ENCODE measurements at places on chromosomes 7 and 10.

DNA sequence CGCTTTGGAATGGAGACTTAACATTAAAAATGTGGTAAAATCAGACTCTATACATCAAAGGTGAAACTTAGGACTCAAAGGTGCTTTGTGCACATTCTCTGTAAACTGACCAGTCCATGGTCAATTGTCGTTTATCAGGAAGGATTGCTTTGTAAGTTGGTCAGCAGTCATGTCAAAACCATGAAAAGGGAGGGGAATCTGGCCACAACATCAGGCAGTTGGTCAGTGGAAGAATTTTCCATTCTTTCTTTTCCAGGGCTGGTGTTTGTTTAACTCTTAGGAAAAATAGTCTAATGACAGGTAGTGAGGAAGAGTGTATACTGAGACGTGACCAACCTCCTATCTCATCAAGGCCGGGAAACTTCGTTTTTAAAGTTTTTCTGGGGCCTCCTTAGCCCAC, 226.5 kb downstream of the ADK start:
- DNase-seq = no peak

DNA sequence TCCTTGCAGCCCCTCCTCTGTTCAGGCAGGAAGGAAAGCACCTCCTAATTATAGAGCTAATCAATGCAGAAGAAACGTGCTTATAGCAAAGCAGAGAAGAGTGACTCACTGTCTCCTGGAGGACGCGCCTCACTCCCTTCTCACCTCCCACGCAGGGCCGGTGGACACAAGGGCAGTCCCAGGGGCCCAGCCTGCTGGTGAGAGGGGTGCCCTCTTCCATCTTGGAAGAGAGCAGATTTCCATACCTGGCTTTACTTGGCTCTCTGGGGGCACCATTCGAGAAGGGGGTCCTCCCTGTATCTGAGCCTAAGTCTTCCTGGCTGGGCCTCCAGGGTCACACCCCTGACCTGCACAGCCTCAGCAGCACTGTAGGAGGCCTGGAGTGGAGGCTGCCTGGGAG, 55.8 kb downstream of the RASGEF1A start:
- DNase-seq = no peak

- DNase-seq = no peak
Measured at GRCh38 chr7:26046150-26046549, 105.8 kb upstream of the NFE2L3 start.

- DNase-seq = no peak
Measured at GRCh38 chr10:101777619-101778145, 1.8 kb upstream of the FGF8 start.

- no peak for DNase-seq
Measured at GRCh38 chr7:471191-471865, 48.3 kb downstream of the PDGFA start.

DNA sequence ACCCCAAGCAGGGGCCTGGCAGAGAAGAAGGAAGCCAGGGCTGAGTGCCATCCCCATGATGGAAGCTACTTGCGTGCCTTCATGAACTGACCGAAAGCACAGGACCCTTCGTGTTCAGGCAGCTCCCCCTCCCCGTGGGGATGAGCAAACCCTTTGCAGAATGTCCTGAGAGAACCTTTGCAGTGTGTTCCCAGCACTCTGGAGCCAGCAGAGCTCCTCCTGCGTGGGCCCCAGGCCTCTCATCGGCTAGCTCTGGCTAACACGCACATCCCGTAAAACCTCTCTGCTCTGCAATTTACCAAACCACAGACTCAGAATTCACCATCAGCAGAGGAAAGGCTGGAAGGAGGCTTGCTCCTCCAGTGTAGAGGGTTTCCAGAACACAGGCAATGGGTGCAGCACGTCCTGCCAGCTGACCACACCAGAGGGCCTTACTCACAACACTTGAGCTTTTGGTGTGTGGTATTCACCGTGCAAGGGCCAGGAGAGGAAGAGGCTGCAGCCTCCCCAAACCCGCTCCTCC, 3.1 kb downstream of the SH3PXD2A start:
- DNase-seq = no peak

- DNase-seq = no peak
Measured at GRCh38 chr10:54484186-54484585, 316.8 kb downstream of the PCDH15 start.

GRCh38 chr7:117069379-117069778, 116.1 kb downstream of the ST7 start:
- DNase-seq = no peak

GRCh38 chr10:33333260-33334101, 986 bp downstream of the NRP1 start:
- peak; percentile 32 for DNase-seq

DNA sequence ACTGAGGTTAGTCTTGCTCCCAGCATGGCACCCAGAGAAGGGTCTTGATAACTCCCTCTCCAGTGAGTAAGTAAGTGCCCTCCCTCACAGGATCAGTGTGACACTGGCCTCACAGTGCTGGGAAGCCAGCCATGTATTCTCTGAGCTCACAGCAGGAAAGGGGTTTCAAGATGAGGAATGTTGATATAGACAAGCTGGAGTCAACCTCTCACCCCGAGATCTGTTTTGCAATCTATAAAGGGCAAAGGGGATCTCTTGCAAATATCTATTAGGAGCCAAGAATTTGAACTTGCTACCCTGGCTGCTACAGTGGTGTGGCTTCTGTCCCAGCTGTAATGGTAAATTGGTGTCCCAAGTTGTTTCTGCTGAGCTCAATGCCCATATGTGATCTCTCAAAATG, 70.2 kb upstream of the ADAM12 start:
- no peak for DNase-seq

DNA sequence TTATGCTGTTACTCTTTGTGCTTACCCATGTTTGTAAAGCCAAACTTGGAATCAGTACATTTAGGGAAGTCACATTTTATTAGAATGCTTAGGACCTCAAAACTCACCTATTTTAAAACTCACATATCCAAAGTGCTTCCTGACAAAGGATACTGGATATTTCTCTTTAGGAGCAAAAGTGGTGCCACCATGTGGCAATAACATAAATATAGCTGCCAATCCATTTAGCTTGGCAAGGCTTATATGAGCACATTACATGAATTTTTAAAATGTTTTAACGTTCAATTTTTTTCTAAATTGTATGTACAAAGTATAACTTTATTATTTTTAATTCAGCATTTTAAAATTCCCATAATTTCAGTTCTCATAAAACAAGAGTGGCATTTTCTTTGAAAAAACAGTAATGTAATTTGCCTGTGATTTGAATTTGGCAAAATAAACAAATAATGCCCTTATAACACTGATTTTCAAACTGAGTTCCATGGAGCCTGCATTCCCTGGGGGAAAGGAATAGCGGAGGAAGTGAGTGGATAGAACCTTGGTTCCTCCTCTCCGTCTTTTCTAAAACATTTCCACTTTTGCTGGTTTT, 75.4 kb downstream of the HDAC9 start:
- DNase-seq = no peak

GRCh38 chr10:120460186-120460585, 3.2 kb downstream of the PLPP4 start:
- no peak for DNase-seq

- no peak for DNase-seq
Measured at GRCh38 chr7:191105-191980, 1.0 kb upstream of the FAM20C start.

GRCh38 chr7:92832534-92833023, 3.8 kb downstream of the CDK6 start:
- peak; percentile 61 for DNase-seq

Data from activated naive CD4-positive, alpha-beta T cell treated with Interleukin-2 at 50 U/mL for 16 hours (primary cell).